Activated CD4-positive, alpha-beta T cell treated with anti-CD3 and anti-CD28 coated beads for 4 hours (primary cell): ENCODE measurements at places on chromosomes 6 and 20.

DNA sequence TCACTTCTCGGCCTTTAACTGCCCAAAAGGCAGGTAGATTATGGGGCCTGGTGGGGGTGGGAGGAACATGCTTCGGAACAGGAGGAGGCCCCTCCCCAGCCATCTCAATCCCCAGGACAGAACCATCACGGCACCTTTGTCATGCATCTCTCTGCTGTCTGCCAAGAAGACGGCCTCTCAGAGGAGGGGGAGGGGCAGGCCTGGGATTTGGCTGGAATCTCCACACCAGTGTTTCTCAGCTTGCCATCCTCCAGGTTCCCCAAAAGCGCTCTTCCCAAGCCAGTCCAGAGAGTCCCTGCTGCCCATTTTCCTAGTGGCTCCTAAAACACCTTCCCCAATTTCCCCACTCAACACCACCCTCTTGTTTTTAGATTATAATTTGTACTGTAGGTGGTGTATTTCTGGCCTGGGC lies 2.5 kb upstream of the POU5F1 start:
- no peak for DNase-seq

DNA sequence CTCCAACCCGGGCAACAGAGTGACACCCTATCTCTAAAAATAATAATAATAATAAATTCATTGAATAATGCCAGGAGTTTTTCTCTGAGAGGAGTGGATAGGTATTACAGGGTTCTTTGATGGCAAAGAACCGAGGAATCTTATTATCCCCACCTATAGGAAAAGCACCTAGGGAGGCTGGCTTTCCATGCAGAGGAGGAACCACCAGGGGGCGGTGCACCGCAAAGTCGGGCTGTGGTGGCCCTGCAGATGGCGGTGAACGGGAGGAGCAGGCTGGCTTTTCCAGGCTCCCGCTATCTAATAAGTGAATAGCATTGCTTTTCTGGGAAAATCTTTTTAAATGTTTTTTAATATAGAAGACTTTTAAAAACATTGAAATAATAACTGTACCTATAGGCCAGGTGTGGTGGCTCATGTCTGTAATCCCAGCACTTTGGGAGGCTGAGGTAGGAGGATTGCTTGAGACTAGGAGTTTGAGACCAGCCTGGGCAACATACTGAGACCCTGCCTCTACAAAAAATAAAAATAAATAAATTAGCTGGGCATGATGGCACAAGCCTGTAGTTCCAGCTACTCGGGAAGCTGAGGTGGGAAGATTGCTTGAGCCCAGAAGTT lies 864.2 kb downstream of the KIF16B start:
- no peak for DNase-seq

DNA sequence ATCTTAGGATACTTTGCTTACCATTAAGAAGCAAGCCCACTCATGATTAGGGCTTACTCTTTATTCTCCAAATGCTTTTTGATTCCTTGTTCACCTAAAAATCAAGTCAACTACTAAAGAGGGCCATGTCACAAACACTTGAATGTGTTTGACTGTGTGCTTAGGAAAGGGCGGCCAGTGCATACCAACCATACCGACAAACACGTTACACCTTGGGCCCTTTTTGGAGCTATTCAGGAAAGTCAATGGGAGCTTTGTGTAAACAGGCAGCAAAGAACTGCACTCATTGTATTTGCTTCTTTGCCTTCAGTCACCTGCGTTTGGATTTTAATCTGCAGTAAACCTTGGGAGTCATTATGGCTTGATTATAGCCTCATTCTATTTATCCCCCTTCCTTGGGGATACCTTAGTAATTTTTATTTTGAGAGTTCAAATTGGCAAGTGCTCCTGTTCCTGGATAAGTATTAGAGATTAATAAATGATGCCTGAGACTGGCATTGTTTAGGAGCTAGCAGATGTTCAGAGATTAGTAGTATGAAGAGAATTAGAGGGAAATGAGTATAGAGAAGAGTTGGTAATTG lies 102.6 kb upstream of the HDGFL1 start:
- DNase-seq, result no peak

DNA sequence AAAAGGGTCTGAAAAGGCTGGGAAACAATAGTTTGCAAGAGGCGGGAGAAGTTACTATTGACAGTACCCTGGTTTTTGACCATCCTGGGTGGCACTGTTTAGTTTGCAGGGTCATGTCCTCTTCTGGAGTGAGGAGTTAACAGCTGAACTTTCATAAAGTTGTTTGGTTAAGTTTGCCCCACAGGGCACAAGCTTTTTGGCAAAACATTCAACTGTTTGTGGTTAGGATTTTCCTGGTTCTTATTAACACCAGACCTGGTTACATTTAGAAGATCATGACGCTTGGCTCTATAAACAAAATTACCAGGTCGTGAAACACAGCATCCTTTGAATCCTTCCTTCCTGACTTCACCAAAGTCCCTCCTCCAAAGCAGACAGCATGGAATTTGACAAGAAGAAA lies 106.1 kb downstream of the RIN2 start:
- no peak for DNase-seq

GRCh38 chr20:24437196-24438082 lies 32.0 kb upstream of the SYNDIG1 start:
- no peak for DNase-seq

GRCh38 chr20:32483351-32484224 lies 101.5 kb downstream of the NOL4L start:
- peak; percentile 62 for DNase-seq

DNA sequence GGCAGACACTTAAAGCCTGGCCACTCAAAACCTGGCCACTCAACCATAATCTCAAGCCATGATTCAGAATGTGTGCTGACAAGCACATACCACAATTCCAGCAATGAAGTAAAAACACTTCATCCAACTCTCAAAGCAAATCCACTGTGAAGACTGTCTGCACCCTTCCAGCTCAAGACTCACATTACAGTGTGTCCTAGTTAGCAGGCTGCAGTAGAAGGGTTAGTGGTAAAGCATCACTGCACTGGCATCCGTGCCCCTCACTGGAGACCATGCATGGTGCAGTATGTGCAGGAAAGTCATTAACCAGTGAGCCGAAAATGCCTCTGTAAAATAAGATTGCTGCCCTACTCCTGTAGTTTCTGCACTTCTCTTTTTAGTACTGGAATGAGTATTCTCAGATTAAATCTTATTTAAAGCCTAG lies 43.4 kb downstream of the SLC23A2 start:
- no peak for DNase-seq

DNA sequence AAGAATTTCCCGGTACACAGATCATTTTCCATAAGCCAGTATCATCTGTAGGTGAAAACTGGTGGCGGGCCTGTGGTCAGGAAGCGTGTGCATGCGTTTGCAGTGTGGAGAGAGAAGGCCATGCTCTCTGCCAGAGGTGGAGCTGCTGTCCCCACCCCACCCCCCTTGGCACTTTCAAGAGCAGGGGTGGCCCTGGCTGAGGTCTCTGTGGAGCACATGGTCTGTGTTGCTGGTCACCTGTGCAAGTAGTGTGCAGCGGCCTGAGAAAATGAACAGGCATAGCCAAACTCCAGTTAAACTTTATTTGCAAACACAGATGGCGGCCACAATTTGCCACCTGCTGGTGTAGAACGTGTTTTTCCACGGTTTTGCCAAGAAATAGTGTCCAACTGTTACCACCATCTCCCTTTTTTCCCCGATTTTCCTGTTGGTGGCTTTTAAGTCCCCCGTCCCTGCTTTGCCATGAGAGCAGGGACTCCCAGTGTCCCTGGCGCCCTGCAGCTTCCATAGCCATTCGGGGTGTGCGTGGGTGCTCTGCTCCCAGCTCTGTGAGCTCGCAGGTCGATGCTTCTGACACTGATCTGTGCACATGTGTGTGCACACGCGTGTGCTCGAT lies 2.5 kb downstream of the ADRM1 start:
- DNase-seq, result no peak

DNA sequence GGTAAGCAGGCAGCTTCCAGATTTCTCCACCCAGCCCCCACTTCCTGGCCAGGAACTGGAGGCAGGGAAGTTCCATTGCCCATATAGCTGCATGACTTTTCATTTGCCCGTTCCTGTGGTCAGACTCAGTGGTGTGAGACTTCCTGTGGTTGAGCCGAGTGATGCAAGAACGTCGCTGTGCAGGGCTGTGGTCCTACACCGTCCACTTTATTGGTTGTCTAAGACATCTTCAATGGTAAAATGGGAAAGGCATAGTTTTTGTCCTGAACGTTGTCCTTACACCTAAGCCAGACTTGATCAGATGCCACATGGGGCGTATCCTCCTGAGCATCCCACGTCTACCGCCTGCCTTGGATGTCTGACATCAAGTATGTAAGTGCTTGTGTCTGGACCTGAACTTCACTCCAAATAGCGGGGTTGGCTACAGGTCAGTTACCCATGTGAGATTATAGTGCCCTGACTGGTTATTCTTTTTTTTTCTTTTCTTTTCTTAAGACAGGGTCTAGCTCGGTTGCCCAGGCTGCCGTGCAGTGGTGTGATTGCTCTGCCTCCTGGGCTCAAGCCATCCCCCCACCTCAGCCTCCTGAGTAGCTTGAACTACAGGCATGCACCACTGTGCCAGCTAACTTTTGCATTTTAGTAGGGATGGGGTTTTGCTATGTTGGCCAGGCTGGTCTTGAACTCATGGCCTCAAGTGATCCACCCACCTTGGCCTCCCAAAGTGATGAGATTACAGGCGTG lies 25.9 kb upstream of the GTSF1L start:
- no peak for DNase-seq

DNA sequence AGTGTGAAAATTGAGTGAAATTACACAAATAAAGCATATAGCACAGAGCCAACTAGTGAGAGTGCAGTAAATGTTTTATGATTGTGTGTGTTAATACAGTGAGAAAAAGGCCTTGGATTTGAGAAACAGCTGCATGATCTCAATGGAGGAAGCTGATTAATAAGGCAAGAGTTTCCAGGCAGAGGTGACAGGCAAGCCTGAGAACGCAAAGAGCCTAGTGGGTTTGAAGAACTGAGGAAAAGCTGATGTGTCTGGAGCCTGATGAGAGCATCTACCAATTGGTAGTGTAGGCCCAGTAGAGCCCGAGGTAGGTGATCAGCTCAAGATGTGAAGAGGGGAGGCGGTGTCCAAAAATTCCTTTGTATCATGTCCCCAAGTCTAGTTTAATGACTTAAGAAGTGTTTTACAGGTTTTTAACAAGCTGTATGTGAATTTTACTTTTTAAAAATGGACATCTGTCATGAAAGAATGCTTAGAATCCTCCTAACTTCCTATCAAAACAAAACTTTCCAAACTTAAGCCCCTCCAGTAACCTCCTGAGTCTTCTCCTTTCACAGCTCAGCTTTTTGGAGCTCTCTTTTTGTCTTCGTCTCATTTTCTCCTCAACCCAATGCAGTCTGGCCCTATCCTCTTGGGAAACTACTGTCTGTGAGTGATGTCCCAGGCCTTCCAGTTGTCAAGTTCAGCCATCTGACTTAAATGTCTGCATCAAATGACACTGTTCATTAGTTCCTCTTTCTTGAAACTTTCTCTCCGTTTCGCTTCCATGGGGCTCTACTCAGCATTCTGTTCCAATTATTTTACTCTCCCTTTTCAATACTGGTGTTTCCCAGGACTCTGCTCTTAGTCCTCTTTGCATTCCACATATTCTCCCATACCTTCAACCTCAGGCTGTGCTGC lies 1.2 kb downstream of the CDC40 start:
- DNase-seq, result no peak

DNA sequence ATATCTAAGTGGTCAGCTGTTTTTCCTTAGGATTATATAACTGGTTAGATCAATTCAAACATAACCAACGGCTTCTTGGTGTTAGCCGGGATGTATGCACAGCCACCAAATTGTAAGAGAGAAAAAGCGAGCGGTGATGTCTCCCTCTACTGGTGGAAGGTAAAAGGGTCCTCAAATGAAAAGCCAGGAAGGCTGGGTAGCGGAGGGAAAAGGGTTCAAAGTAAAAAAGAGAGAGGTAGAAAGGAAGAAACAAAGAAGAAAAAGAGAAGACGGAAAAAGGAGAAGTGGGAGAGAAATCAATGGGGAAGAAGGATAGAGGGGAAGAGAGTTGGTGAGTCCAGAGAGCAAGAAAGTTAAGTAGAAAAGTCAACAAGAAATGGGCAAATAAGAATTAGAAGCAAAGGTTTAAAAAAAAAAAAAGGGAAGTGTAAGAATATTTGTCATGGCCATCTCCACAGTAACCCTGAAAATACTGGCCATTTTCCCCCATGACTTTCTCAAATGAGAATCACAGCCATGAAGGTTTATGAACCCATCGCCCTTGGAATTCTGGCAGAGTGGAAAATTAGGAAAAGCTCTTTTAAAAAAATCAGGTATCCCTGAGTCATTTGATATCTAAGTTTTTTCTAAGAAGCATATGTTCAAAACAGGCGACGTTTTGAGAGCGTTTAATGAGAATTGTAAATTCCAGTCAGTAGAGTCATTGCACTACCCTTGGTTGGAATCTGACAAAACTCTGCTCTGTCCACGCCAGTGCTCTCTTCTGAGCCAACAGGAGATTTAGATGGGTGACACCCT lies 155.6 kb upstream of the SNX9 start:
- DNase-seq, result peak; percentile 66

GRCh38 chr20:61810738-61811135 lies 254.9 kb downstream of the TAF4 start:
- no peak for DNase-seq

DNA sequence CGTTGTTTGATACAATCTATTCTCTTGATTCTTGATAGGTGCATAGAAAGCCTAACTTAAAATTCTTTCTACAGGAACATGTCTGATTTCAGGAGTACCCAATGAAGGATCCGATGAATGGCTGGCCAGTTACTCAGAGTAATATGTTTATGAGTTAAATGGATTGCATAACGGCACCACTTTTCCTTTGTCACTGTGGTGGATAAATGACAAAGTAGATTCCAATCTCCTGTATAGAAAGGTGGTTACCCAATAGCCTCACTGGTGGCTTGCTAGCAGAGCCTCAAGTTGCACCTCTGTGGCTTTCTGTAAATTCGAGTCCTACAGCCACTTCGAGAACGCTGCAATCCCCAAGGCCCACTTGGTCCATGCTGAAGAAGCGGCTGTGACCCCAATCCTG lies 28.4 kb downstream of the LHFPL5 start:
- no peak for DNase-seq

GRCh38 chr6:70412252-70413113 lies 825 bp upstream of the FAM135A start:
- DNase-seq, result no peak

- no peak for DNase-seq
These were observed 148.9 kb downstream of the BCAS1 start for GRCh38 chr20:53921443-53921973.

- no peak for DNase-seq
These were observed 33.8 kb upstream of the LRRC1 start for GRCh38 chr6:53761036-53761435.

DNA sequence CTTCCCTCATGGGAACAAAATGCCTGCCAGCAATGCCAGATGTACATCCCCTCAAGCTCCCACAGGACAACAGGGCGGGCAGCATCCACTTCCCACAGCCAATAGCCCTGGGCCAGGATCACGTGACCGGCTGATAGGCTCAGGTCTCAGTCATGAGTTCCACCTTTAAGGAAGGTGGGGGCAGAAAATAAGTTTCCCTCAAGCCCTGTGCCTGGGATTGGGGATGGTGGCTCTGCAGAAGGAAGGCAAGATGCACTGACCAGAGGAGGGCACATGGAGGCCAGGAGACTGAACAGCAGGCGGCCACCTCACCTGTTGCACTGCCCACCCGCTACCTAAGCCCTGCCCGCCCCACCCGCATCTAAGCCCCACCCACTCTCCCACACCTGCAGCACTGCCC lies 149.1 kb downstream of the BMP7 start:
- DNase-seq, result no peak
